Activated naive CD4-positive, alpha-beta T cell treated with anti-CD3 and anti-CD28 coated beads, Interleukin-2, amount 10 ng/mL, durations not matched to agents 5 hours and 36 hours (primary cell): ENCODE measurements at places on chromosomes 1 and 21. TPM values are rescaled to one million over a fixed set of nuclear protein-coding genes. Genes with fewer than 3 reads are reported as not detected.

Gene PYHIN1
- 22.1 TPM for total RNA-seq

Gene SLC45A3
- not detected for total RNA-seq

Gene PLA2G2D
- not detected for total RNA-seq

Gene CLDN14
- not detected for total RNA-seq

Gene RXRG
- not detected for total RNA-seq

Gene TNFRSF1B
- total RNA-seq, result 229 TPM

Gene SPRR4
- not detected for total RNA-seq
